ENCODE measurements at places on chromosomes 1 and 21.

DNA sequence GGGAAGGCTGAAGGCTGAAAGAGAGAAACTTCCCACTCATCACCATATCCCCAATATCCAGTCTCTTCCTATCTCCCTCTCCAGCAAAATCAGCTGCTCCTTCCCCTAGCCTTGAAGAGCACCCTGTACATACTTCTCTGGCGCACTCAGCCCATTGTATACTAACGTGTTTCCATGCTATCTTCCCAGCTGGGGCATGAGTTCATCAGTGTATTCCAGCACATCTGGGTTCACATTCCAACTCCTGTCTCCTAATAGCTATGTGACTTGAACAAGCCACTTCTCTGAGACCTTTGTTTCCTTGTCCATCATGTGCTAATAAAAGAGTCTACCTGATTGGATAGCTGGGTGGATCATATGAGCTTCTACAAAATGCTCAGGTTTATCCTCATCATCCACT lies 51.1 kb upstream of the OLIG2 start:
- DNase-seq, result no peak

DNA sequence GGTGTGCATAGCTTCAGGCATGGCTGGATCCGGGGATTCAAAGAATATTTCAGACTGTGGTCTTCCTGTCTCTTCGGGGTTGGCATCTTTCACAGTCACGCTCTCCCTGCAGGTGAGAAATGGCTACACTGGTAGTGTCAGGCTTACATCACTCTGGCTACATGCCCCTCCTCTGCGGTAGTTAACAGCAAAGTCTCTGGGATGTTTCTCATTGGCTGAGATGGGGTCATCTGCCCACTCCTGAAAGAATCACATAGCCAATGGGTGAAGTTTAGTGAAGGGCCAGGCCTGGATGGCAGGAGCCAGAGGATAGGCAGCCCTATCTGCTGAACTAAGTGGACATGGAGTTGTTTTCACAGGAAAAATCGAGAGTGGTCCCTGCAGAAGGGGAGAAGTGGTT lies 356.5 kb downstream of the MATN1 start:
- DNase-seq, result no peak

DNA sequence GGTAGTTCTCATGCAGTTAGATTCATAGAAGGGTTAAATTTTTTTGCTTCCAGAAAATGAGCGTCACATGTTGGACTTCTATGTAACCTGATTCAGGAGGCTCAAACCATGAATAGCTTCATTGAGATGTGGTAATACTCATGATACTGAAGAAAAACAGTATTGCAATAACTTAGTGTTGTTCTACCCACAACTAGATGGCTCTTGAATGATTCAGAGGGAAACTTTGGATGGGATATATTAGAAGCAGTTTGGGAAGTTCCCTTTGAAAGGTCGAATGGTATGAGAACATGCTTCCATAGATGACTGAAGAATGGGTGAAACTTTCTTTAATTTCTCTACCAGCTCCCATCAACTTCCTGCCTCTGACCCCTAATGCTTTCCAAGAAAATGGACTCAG lies 211.7 kb upstream of the PTGFR start:
- no peak for DNase-seq

- no peak for DNase-seq
These were observed 335.7 kb upstream of the PROX1 start for GRCh38 chr1:213652109-213652508.

GRCh38 chr1:31787261-31787660 lies 23.1 kb upstream of the ADGRB2 start:
- no peak for DNase-seq

DNA sequence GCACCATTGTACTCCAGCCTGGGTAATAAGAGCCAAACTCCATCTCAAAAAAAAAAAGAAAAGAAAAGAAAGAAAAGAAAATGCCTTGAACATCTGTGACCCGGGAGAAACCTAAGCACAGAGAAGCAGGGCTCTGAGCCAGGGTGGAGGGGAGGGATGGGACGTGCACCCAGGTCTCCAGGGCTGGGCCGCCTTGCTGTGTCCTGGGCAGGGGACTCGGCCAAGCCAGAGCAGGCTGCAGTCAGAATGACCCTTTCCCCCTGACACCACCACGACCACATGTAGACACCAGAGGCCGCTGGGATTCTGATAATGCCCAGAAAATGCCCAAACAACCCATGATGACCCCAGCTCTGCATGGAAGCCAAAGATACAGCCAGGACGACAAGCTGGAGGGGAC lies 17.8 kb downstream of the CHD5 start:
- DNase-seq, result no peak

GRCh38 chr21:35476621-35477395 lies 427.7 kb upstream of the RUNX1 start:
- no peak for DNase-seq

- no peak for DNase-seq
These were observed 55.2 kb downstream of the SLC9A1 start for GRCh38 chr1:27099587-27100334.

All from T-helper 2 cell treated with Interferon-gamma antibody and Interleukin-4, amounts not matched to agents 5 μg/mL and 100 μg/mL, for 36 hours (primary cell).